ENCODE measurements at places on chromosomes 1 and 21. TPM values are rescaled to one million over a fixed set of nuclear protein-coding genes. Genes with fewer than 3 reads are reported as not detected.

GRCh38 chr1:206646504-206646903 lies 11.2 kb downstream of the DYRK3 start:
- DNase-seq, result no peak
- H3K36me3 ChIP-seq, result peaks cover 17% of the 10 kb centered on the region
- no peak overlapping the region for H3K27ac ChIP-seq
- no peaks in the 10 kb centered on the region for H3K4me1 ChIP-seq
- H3K27me3 ChIP-seq, result no peaks in the 10 kb centered on the region

SMCP gene
- total RNA-seq, result not detected

DNA sequence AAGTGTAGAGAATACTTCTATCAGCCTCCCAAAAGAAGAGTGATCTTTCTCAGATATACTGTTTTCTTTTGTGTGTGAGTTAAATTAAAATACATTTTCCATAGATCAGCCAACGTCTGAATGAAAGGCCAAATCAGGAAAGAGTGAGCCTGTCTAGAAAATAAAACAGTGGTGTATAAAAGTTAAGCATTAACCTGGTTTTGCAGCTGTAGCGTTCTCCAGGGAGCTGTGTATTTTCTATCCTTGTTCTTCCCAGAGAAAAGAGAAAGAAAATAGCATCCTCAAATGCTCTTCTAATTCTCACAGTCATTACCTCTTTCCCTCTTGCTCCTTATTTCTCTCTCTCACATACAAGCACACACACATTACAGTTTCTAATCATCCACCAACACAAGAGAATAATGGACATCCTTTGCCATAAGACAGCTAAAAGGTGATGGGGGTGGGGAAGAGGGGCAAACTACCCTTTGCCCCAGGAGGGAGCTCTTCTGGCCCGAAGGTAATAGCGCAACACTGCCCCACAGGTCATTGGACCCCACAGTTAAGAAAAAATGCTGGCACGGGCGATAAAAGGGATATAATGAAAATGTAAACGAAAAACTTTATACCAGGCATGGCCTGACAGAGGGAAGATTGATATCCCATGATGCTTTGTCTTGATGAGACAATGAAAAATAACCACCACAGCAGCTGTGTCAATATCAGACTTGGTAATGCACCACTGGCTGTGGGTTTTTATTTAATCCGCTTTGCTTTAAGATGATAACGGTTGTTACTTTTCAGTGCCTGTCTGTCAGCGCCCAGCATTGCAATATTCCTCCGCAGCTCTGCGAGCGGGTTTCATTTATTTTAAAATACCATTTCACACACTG lies 150.3 kb downstream of the NUF2 start:
- H3K4me1 ChIP-seq, result no peaks in the 10 kb centered on the region
- H3K27me3 ChIP-seq, result no peaks in the 10 kb centered on the region
- H3K4me3 ChIP-seq, result no peak overlapping the region
- H3K36me3 ChIP-seq, result no peaks in the 10 kb centered on the region

DNA sequence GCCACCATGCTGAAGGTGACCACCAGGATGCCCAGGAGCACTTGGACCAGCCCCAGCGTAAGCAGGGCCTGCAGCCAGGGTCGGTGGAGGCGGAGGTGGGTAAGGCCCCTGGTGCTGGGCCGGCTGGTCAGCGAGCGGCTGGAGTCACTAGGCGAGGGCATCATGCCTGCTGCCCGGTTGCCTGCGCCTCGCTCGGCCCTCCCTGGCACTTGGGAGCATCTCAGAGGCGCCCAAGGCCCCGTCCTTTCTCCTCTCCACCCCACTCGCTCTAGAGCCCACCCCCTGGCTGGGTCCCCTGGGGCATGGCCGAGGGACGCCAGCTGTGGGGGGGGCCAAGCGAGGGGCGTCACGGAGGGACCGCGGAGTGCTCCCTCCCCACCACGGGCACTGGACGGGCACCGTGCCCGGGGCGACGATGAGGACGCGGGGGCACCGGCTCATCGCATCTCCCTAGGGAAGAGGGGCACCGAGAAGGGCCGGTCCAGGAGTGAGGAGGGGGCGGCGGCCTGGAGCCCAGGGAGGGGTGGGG lies 505 bp downstream of the ENTREP3 start:
- H3K4me1 ChIP-seq, result peaks cover 26% of the 10 kb centered on the region
- peaks cover 24% of the 10 kb centered on the region for H3K36me3 ChIP-seq
- DNase-seq, result no peak
- no peaks in the 10 kb centered on the region for H3K27me3 ChIP-seq

OR2AK2 gene
- total RNA-seq, result not detected

GRCh38 chr1:75768016-75768415 lies 18.0 kb upstream of the RABGGTB start:
- no peak overlapping the region for H3K4me3 ChIP-seq
- no peak overlapping the region for H3K27ac ChIP-seq
- no peak for DNase-seq
- H3K27me3 ChIP-seq, result peaks cover 3% of the 10 kb centered on the region
- H3K4me1 ChIP-seq, result peaks cover 3% of the 10 kb centered on the region

- H3K27me3 ChIP-seq, result no peaks in the 10 kb centered on the region
- no peaks in the 10 kb centered on the region for H3K36me3 ChIP-seq
Observed at GRCh38 chr1:234656944-234657654, 47.1 kb upstream of the IRF2BP2 start.

- no peak for DNase-seq
- H3K4me3 ChIP-seq, result no peak overlapping the region
- peaks cover 52% of the 10 kb centered on the region for H3K36me3 ChIP-seq
- peaks cover 5% of the 10 kb centered on the region for H3K4me1 ChIP-seq
- peak overlapping the region; percentile 83 for H3K27ac ChIP-seq
Observed at GRCh38 chr1:15937146-15937545, 38.8 kb downstream of the ZBTB17 start.

Measured in activated CD4-positive, alpha-beta T cell treated with anti-CD3 and anti-CD28 coated beads for 36 hours (primary cell).